MM.1S (cell line): ENCODE measurements at places on chromosomes 1 and 21.

DNA sequence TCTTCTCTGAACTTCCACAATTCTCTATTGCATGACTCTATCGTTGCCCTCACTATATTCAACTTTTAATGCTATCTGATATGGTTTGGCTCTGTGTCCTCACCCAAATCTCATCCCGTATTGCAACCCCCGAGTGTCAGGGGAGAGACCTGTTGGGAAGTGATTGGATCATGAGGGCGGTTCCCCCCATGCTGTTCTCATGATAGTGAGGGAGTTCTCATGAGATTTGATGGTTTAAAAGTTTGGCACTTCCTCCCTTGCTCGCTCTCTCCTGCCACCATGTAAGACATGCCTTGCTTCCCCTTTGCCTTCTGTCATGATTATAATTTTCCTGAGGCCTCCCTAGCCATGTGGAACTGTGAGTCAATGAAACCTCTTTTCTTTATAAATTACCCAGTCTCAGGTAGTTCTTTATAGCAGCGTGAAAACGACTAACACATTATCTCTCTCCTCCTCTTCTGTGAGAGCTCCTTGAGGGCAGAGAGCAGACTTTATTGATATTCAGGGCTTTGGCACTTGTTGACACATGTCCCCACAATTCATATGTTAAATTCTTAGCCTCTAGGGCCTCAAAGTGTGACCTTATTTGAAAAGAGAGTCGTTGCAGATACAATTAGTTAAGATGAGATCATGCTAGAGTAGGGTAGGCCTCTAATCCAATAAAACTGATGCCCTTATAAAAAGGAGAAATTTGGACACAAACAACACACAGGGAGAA is 52.1 kb downstream of the ADCY10 start:
- DNase-seq = no peak

DNA sequence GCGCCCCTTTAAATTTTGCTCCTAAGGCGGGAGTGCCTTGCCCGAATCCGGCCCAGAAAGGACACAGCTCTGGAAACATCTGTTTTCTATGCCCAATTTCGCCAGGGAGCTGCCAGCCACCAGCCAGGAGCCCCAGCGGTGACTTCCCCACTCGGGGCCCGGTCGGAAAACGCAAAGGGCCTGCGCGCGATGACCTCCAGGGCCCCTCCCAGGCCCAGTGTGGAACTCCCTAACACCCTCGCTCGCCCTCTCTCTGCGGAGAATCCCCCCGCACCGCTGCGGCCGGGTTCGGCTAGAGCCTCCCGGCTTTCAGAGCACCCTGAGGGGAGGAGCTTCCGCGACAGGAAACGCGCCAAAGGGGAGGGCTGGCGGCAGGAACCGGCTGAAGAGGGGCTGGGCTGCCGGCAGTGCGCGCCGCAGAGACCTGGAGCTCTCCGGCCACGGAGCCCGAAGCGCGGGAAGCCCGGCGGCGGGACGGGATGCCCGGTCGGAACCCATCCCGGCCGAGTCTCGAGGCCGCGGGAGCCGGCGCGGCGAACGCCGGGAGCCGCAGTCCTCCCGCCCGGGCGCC is 505 bp downstream of the CLSPN start:
- peak; percentile 94 for DNase-seq

DNA sequence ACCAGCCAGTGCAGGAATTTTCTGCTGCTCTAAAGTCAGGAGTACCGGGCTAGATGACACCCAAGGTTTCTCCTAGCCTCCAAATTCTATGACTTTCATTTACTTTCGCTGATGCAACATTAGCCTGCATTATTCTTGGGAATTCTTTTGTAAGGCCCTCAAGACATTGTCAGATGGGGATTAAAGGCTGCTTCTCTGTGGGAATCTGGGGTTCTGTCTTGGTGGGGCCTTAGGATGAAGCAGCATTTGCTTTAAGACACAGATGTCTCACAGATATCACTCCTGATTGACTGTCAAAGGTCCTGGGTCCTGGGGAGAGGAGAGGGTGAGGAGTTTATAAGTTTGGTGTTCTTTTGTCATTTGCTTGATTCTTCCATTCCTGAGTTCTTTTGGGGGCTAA is 11.6 kb downstream of the PKP1 start:
- no peak for DNase-seq

GRCh38 chr1:208778417-208778816 is 534.2 kb upstream of the PLXNA2 start:
- no peak for DNase-seq

DNA sequence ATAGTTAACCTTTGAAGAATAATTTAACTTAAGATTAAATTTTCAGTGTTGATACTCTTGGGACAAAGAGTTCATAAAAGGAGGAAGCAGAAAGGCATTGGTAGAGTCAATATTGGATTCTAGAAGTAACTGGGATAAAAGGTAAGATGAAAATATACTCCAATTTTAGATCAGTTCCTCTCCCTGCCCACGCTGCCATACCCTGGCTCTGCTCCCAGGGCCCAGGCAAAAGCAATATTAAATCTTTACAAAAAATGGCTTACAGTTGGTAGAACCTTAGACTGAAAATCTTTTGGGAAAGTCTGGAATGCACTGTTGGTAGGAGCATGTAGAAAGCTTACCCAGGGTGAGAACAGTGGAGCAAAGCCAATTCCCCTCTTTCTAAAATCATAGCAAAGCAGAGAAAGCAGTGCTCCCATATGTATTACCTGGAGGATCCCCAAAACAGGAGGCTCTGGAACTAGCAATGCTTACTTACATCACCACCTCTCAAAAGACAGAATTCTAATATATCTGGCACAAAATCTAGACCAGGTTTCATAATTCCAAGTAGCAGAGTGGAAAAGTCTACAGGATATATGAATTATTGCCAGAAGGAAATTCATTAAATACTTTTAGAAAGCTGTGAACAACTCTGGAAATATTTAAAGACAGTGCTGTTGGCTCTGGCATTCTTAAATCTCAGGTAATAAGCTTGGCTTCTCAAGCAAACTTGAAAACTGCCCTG is 24.5 kb downstream of the KIAA0319L start:
- DNase-seq = no peak

GRCh38 chr21:22250355-22250754 is 1252.1 kb downstream of the NCAM2 start:
- DNase-seq = no peak

DNA sequence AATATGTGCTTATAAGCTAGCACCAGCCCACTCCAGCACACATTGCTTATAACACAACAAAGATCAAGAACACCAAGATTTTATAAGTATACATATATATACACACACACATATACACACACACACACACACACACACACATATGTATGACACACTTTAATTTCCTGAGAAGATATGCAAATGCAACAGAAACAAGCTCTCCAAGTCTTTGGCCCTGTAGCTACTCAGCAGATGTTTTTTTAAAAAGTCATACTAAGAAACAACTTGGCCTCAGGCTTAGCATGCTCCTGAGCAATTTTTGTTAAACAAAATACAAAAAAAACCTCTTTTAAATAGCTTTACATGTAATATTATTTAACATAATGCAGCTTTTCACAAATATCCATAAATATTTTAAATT is 11.1 kb downstream of the TNFSF18 start:
- DNase-seq = no peak

GRCh38 chr1:201769966-201770365 is 59.0 kb upstream of the IPO9 start:
- DNase-seq = no peak

- DNase-seq = peak; percentile 48
These were observed at the start of gene LAPTM5 for GRCh38 chr1:30757352-30758120. Gene LAPTM5, minus strand, starts transcription at chr1:30757774. Its CDS starts 29 bp downstream, at chr1:30757745.

DNA sequence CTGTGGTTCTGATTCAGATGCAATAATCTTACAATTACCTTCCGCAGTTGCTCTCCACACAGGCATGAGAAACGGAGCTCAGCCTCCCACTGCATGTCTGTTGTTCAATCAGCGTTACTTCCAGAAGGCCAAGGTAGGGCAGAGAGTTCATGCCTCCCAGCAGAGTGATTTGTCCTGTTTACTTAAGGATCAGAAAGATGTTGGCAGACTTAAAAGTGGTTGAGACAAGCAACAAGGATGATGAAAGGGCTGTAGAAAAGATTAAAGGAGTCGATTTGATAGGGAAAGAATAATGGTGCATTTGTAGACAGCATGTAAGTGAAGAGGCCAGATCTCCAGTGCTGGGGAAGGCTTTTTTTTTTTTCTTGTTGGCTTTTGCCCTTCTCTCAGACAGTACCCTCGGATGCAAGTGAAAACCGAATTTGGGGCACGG is 26.6 kb downstream of the ARMH1 start:
- DNase-seq = no peak

- no peak for DNase-seq
These were observed 405.1 kb downstream of the VAV3 start for GRCh38 chr1:107559881-107560280.

GRCh38 chr21:25658427-25659035 is 19.5 kb downstream of the JAM2 start:
- DNase-seq = no peak

GRCh38 chr1:42081475-42081874 is 71.7 kb upstream of the GUCA2B start:
- DNase-seq = no peak

DNA sequence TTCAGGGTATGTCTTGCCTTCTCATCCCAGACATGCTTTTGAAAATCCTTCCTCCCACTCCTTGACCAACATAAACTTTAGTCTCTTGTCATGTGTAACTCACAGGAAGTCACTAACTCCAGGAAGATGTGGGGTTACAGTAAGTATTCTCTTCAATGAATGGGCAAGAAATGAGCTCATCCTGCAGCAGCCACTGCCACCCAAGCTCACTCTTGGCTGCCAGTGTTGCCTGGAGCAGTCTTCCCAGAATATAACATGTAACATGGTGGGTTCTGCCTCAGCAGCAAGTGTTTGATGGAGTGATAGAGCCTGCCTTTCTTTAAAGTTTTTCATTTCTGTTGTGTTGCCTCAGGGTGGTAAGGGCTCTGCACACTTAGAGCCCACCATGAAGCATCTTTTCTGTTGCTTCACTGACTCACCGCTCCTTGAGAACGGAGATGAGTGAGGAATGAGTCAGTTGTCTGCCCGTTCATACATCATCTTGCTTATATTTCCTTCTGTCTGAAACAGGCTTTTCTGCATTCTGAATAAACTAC is 187.0 kb downstream of the TPR start:
- DNase-seq = no peak

GRCh38 chr1:30957560-30958222 is 49.1 kb upstream of the SDC3 start:
- DNase-seq = no peak

DNA sequence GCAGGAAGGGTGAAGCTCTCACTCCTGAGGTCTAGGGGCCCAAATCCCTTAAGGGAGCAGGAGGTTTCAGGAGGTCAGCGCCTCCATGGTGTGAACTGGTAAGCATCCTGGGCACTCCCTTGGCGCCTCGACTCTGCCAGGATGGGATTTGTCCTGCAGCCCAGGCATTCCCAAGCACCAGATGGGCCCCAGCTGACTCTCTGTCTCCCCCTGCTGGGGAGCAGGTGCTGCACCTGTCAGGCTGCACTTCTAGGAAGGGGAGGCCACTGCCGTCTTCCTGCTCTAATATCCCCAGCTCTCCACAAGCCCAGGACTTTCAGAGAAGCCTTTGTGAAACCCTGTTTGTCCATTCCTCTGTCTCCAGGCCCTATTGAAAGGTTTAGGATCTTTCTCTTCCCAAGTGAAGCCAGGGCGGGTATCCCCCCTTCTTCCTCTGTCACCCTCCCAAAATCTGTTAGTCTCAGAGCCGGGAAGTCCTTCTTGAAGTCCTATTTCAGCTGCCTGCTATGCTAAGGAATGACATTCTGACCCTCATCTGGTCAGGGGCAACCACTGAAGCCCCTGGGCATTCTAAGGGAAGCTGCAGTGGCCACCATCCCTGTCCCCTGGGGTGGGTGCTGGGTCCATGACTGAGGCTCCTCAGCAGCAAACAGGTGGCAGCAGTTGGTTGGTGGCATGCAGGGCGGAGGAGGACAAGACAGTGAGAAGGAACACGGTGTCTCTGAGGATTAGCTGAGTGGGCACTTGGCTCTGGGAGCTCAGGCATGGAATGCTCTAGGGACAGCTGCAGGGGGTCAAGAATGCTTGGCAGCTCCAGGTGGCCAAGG is 3.2 kb downstream of the MYBPH start:
- peak; percentile 61 for DNase-seq

- no peak for DNase-seq
These were observed 34.4 kb downstream of the CAPZB start for GRCh38 chr1:19450811-19451515.

DNA sequence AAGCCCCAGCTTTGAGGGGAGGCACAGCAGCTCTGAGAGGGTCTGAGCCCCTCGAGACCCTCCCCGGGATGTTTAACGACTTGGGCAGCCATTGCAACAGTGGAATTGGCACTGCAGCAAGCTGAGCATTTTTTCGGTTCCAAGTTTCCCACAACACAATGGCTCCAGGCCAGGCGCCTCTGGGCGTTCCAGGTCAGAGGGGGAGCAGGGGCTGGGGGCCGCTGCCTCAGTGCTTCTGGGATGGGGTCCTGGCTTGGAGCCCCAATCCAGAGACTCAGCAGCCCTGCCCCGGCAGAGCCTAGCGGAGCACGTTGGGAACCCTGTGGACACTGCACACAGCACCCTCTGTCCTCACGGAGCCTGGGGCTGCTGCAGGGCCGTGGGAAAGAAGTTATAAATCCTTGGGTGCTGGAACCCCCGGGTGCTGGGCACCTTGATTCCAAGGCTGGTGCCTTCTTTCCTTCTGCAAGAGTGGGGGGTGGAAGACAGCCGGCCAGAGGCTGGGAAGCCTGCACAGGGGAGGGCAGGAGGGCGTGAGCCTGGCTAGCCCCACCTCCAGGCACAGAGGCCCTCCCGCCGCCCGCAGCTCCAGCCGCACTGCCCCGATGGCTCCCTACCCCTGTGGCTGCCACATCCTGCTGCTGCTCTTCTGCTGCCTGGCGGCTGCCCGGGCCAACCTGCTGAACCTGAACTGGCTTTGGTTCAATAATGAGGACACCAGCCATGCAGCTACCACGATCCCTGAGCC is 50.1 kb downstream of the COL18A1 start:
- DNase-seq = no peak

DNA sequence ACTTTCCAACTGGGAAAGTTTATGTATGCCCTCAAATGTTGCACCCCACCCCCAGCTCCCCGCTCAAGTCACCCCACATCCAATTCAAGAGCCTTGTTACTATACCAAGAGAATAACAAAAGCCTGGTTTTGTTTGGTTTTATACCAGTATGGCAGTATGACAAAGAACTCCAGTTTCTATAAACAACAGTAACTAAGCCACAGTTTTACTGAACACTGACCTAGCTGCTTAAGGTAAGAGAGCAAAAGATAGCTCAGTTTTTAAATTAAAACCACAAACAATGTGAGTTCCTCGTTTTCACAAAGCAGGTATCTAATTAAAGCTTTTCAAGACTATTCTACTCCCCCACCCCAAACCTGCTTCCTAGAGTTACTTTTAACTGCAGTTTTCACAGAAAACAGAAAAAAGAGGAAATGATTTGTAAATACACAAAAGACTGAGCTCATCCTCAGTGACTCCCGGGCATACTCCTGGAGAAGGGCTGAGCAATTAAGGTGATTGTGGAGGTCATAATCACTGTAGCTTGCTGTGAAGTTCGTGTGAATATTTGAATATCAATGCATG is 59.3 kb upstream of the LHX8 start:
- DNase-seq = peak; percentile 71
